Esophagus muscularis mucosa (tissue), 4 donors: ENCODE measurements at places on chromosomes 7 and 10. TPM values are rescaled to one million over a fixed set of nuclear protein-coding genes. Genes with fewer than 3 reads are reported as not detected.

The SPDYE8 gene
- not detected for total RNA-seq

The SRRM3 gene
- 2.2 TPM for total RNA-seq

The SLC16A12 gene
- total RNA-seq, result 0.83 TPM

The GBX1 gene
- not detected for total RNA-seq

The ANLN gene
- total RNA-seq, result 5.2 TPM

The TOMM7 gene
- total RNA-seq, result 141 TPM

DNA sequence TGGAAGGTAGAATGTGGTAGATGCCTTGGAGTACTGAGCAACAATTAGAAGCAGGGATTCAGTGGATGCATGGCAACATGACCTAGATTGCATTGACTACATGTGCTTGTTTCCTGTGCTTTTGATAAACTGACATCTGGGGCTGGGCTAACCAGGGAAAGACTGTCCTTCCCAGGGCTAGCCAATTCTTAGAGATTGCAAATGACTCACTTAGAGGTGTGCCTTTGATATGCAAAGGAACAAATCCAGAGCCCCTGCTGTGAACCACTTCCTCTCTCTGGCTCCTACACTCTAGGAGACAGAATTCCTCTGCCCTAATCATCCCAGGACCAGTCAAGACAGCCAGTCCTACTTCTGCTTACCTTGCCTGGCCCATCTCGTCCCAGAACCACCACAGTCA, 651.5 kb downstream of the LRMDA start:
- no peak for DNase-seq

DNA sequence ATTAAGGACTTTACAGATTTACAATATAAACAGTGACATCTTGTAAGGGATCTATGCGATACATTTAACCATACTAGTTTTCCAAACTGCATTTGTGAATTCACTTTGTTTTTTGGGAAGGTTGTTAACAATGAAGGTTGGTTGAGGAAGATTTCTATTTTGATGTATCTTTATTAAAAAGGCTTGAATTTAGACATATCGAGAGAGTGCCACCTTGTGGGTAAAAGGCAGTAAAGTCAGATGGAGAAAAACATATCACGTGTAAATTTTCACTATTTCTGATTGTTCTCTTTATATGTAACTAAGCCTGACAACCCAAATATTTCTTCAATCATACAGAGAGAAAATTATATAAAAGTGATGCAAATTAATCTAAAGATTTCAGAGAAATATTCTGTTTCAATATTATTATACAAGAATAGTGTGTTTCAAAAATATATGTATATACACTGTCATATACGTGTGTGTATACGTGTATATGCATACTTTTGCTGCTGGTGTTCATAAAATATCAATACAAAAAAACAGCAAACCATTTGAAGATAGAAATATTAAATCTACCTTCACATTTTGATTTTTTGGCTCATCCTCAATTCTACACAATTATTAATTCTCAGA, 988.6 kb downstream of the SORCS1 start:
- DNase-seq, result no peak

DNA sequence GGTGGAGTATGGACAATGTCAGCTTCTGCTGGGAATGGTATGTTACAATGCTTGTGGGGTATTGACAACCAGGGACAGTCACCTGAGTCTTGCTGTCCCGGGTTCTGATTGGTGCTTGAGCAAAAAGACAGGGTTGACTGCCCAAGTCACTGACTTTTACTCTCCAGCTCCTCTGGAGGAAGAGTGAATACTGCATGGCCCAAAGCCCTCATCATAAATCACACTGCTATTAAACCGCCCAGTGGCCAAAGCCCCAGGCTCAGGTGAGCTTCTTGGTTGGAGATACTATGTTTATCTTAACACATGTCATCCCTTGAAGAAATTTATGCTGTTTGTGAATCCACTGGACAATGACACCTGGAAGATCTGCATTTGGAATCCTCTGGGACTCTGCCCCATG, 90.0 kb upstream of the IGFBP3 start:
- peak; percentile 72 for DNase-seq

- DNase-seq, result peak; percentile 94
Observed at GRCh38 chr7:28180364-28181147, at the start of gene JAZF1. TSS of gene JAZF1 (minus strand) at chr7:28180795.

- DNase-seq, result no peak
Observed at GRCh38 chr10:122149561-122150505, 121.3 kb upstream of the BTBD16 start.

DNA sequence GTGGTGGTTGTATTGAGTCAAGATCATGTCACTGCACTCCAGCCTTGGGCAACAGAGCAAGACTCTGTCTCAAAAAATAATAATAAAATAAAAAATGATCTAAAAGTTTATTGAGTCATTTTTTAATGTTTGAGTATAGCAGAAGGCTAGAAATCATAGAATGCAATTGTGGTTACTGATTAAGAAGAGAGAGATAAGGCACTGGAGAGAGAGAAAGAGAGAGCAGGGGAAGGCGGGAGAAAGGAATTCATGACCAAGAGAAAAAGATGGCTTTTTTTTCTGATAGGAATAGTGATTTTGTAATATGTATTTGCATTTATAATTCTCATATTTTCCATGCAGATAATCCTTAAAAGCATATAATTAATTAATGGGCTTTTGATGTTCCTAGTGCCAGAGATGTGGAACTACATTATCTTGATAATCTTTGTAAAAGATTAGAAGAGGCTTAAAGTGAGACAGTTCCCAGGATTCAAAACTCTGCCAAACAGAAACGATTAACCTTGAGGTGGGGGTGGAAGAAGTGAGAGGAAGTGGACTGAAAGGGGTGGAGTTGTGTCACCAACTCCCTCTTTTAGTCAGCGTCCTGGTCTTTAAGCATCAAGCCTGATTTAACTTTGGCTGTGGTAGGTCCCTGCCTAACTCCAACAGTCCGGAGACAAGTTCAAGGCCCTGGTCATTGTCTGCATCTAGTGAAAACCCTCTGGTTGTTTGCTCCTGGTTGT, 76.2 kb downstream of the CHN2 start:
- DNase-seq, result no peak

DNA sequence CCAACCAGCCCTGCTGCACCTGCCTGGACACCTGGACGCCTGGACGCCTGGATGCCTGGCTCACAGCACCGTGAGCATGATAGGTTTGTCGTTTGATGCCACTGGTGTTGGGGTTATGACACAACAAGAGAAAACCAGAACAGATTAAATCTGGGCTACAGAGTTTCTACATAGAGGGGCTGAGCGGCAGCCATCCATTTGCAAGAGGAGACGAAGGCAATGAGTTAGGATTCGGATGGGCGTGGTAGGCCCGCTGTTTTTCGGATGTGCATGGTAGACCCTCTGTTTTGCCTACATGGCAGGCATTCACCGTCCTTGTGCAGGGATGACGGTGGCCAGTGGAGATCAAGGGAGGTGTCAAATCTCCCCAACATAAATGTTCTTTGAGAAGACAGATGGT, 121.5 kb upstream of the RNF32 start:
- no peak for DNase-seq

DNA sequence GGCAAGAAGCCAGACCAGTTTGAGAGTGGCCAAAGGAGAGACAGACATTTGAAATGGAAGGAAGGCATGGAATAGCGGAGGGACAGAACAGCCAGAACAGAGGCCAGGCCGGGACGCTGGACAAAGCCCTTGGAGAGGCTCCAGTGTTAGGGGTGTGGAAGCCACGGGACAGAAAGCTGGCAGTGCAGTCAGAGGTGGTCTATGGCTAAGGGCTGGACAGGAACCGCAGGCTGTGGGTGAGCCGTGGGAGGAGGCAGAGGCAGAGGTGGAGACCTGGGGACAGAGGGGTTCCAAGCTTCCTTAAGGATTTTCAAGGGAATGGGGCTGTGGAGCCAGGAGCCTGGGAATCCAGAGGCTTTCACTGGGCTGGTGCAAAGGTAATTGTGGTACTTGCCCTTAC, 301.1 kb downstream of the GFRA1 start:
- DNase-seq, result no peak

GRCh38 chr7:38273286-38273995, at the start of gene TARP:
TSS of gene TARP (minus strand) at chr7:38273636.
- DNase-seq, result no peak

GRCh38 chr7:50335795-50336754, 31.6 kb downstream of the IKZF1 start:
- DNase-seq, result no peak

DNA sequence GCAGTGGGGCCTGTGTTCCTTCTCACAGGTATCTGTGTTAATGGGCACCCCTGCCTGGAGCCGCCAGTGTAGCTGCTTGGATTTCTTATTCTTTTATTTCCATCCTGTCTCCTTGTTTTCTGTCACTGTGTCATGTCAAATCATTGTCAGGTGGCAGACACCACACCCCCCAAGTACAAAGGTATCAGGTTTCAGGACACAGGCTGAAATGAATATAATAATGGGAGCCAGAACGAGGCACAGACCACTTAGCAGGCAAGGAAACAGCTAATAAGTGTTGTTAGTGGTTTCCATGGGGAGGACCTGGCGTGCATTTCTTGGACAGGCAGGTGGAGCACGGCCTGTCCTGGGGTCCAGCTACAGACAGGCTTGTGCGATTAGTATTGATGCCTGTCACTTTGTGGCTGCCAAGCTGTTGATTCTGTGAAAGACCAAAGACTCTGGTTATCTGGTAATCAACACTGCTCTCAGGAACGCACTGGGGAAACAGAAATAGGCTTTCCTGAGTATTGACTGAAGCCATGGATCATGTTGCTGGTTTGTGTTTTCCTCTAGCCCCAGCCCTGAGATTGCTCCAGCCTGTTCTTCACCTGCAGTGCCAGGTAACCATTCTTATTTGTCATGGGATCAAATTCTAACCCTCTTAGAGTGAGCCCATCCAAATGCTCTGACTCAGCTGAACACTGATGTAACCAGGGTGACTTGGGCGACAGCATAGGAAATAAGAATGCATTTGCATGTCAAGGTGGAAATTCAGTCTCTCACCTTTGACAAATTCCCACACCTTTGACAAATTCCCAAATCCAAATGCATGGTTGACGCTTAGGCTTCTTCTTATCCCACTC, 1002.0 kb downstream of the LRMDA start:
- no peak for DNase-seq

DNA sequence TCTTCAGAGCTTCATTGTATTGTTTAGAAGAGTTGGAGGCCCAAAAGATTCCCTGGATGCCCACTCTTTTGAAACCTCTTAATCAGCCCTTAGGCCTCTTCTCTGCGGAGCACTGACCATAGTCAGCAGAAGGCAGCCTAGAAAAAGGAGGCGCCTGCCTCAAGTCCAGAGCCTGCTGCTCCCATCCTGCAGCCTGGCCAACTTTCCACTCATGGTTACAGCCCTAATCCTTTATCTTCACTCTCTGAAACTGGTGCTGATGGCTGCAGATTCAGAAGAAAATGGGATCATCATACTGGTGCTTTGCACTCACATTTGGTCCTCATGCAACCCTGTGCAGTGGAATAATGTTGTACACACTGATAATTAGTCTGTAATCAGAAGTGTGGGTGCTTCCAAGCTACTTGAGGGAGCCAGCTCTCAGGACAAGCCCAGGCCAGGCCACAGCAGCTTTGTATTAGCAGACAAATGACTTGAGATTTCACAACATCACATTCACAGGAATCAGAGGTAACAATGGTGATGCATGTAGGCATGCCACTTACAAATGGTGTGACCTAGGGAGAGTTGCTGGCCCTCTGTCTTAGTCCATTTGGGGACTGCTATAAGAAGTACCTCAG, 272.9 kb downstream of the GALNT17 start:
- no peak for DNase-seq

DNA sequence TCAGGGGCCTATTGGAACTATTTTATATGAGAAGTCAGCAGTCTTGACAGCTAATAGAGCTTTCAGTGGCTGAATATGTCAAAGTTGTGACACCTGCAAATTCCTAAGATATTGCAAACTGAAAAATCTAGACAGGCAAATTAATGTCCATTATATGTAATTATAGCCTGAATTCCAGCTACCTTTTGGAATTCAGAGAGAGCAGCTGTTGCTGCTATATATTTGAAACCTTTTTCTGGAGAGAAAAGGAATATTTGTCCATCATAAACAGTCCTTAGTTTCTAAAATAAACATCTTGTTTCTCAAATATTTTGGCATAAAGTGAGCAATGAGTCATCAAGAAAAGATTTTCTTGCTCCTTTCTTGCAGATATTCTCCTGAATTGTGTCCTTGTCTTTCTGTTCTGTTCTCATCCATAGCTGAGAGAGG, 408.9 kb upstream of the SEMA3D start:
- no peak for DNase-seq

GRCh38 chr7:113480537-113480936, 362.2 kb upstream of the SMIM30 start:
- no peak for DNase-seq

DNA sequence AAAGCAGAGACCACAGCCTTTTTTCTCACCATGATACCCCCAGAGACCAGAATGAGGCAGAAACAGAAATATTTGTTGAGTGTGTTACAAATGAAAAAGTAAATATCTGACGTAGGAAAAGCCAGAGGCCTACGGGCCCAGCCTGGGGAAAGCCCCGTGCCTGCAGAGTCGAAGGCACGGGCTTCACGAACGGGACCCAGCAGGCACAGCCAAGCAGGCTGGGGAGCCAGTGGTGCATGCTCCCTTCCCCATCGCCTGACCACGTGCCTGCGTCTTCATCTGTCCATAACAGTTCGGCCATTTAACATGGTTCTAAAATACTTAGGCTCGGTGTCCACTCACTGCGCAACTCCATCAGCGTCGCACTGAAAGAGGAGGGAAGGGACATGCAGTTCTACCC, 50.8 kb downstream of the SLIT1 start:
- DNase-seq, result no peak

GRCh38 chr10:133465191-133465949, 11.6 kb downstream of the SCART1 start:
- peak; percentile 57 for DNase-seq

DNA sequence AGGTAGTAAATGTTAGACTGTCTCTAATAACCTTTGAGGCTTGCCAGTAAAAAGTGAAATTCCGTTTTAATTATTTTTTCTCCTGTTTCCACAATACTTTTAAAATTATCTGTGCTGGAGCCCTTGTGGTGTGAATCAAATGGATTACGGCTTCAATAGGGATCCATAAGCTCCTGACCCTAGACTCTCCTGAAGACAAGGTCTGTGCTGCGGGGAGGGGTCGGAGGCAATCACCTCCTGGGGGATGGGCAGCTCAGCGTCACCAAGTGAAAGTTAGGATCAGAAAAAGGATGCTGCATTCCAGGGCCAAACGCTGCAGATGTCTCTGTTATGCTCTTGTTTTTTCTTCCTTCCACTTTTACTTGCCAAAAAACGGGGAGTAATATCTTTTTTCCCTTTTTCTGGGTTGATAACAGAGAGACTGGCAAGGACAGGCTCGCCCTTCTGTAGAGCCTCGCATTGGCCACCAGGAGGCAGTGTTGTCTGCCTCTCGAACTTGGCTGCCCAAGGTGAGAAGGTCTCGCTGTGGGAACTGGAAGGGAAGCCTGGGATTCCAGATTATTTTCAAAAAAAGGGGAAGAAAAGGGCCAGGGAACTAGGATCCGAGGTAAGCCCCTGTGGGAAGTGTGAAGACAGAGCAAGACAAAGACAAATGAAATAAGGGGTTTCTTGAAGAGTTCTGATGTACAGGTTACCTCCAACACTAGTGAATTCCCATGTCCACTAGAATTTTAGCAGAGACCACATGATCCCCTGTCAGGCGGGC, 621.9 kb downstream of the ACTR3B start:
- peak; percentile 89 for DNase-seq
